ENCODE measurements at places on chromosomes 16 and 17. TPM values are rescaled to one million over a fixed set of nuclear protein-coding genes. Genes with fewer than 3 reads are reported as not detected.
A peak's percentile ranks its signal among the peaks of the same experiment; 100 is the strongest.

DNA sequence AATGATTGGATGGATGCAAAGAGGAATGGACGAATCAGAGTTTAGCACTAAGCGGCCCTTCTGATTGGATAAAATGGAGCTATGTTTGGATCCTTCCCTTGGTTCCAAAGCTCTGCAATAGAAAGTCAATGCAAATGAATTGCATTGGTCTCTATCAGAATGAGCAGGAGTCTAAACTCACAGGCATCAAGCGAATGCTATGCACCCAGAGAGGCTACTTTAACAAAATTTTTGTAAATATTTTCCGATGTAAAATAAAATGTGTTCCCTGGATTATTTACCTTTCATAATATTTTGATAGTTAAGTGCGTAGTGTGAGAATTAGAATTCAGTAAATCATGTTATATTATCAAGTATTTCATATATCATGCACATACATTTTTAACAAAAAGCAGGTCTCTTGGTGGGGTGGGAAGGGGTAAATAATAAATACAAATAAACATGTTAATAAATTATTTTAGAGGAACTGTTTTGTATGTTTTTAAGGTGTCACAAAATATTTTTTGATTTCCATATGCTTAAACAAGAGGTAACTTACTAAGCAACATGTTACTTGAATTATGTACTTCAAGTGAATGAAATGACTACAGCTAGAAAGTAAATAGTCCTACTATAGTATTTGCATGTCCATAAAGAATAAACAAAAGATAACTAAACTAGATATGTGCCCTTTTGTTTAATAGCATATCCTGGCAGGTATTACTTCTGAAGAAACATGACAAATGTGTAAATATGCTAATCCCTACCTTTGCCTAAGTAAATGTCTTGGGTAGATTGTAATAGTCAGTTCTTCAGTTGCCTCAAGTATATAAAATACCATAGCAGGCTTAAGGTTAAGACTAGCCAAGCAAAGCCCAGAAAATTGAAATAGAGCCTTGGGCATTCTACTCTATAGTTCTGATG, 4.4 kb upstream of the UNK start:
- no peak for DNase-seq

DNA sequence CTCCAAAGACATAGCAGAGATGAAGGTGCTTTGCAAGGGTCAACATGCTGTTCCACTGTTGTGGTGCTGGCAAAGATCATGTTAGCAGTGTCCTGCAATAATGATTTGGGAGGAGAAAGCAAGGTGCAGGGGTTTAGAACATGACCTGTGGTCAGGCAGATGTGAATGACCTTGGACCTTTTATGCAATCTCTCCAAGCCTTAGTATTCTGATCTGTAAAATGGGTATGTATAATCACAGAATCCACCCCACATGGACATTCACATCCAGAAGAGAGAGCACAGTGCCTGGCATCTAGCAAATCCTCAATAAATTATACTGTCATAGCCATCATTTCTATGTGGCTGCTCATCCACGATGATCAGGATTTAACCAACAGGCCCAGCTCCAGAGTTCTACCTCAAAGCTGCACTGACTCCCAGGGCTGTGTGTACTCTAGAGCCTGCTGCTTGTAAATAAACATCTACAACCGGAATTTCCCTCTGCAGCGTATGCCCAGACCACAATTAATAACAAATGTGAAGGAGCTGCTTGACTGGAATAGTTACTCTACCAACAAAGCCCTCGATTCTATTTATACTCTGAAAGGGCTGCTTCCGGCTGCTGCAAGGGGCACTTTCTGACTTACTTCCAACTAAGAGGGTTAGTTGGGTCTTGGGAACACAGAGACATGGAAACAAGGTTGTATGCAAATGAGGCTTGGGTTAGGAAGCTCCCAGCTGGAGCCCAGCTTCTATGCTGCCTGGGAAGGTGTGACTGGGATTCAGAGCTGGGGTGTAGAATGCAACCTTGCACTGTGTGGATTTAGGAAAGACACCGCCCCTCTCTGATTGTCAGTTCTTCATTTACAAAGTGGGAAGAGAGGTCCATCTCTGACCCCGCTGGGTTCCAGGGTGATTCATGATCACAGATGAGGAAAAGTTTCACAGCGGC, 265.2 kb downstream of the XYLT1 start:
- DNase-seq: no peak

- DNase-seq: no peak
Measured at GRCh38 chr16:27932542-27933135, 130.9 kb downstream of the GSG1L start.

GRCh38 chr16:8963821-8964441, at the start of gene USP7:
Gene USP7 (minus strand): TSS chr16:8963906. CDS start chr16:8963285, 621 bp downstream.
- peak; percentile 94 for DNase-seq

DNA sequence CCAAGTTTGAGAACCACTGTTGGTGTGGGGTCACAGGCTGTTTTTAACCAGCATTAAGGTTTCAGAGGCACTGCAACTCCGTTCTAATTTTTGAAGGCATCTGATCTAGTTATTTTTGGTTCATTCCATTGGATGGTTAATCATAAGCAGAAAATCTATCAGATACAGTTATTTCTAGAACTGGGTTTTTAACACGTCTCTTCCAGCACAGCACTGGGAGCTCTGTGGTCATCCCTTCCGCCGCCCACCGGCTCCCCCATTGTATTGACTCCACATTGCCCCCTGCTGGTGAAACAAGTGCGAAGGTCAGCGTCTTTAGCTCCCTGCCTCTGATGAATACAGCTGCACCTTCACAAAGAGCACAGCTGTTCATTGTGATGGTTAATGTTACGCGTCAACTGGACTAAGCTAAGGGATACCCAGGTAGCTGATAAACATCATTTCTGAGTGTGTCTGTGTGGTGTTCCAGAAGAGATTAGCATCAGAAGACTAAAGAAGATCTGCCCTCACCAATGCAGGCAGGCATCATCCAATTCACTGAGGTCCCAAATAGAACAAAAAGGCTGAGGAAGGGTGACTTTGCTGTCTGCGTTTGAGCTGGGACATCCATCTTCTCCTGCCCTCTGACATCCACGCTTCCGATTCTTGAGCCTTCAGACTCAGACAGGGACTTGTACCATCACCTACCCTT, 8.5 kb downstream of the CCL18 start:
- peak; percentile 81 for DNase-seq

KRT24 gene
- total RNA-seq: not detected

Measured in activated naive CD4-positive, alpha-beta T cell treated with anti-CD3 and anti-CD28 coated beads for 36 hours (primary cell).